ENCODE measurements at places on chromosomes 7 and 10.

DNA sequence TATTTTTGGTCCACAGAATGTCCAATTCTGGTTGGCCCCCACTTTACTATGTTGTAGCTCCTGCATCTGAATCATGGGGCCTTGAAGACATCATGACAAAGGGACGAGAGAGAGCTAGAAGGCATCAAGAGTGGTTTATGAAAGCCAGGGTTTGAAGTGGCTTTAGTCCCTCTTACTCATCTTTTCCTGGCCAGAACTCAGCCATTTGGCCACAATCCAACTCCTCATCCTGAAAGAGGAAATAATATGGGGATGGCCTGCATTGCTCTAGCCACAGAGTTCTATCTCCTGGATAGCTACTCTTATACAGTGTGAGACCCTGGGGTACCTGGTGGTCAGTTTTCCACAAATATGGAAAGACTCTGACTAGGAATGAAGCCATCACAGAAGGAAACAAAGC lies 418.9 kb downstream of the XPNPEP1 start:
- DNase-seq: no peak

- DNase-seq: no peak
Measured at GRCh38 chr7:135349746-135350145, 116.1 kb downstream of the STRA8 start.

GRCh38 chr10:113168584-113168983 lies 218.5 kb downstream of the TCF7L2 start:
- no peak for DNase-seq

GRCh38 chr10:118238573-118239235 lies 103.4 kb downstream of the FAM204A start:
- no peak for DNase-seq

GRCh38 chr7:34107276-34107675 lies 201.9 kb downstream of the BMPER start:
- DNase-seq: no peak

DNA sequence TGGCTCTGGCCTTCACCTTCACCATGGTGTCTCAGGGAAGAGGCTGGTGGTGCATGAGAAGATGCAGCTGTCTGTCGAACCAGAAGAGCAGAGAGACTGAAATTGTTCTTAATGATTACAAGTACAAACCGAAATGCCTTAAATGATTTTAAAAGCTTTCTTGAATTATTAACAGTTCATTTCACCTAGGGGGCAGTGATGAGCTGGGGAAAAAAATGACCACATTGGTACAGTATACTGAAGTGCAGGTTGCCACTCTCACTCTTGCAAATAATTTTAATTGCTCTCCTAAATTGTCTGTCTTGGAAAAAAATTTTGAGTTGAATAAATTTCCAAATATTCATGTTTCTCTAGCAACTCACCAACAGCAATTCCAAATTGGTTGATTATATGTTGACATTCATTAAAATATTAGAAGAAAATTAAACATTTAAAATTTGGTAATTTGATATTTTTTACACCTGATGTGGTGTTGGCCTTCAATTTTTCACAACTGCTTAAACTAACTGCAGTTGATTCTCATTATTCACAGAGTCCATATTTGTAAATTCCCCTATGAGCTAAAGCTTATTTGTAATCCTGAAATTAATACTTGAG lies 692.6 kb downstream of the ZWINT start:
- DNase-seq: no peak

DNA sequence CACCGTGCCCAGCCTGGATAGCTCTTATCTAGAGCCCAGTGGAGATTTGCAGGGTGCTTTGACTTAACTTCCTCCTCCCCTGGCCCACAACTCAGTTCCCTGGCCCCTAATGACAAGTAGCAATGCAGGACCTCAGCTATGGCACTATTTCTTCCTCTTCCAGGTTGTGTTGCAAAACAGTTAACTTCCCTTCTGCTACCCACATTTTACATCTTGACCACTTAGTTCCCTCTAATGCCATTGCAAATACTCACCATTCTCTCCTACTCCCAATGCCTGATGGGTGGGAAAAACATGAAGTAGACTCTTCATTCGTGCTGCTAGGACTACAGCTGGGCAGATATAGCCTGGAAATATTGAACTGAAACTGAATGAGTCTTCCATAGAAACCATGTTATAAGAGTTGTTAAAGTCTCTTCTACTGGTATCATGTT lies 39.1 kb upstream of the FGL2 start:
- DNase-seq: no peak

DNA sequence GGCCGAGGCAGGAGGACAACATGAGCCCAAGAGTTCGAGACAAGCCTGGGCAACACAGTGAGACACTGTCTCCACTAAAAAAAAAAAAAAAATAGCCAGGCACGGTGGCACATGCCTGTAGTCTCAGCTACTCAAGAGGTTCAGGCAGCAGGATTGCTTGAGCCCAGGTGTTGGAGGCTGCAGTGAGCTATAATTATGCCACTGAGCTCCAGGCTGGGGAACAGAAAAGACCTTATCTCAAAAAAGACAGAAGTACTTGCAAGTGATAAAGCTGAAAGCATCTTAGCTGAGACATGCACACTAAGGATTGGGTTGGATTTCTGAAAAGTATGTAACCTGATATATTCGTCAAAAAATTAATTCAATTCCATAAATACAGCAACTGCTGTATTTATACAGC lies 68.4 kb downstream of the PPP1R3C start:
- no peak for DNase-seq

DNA sequence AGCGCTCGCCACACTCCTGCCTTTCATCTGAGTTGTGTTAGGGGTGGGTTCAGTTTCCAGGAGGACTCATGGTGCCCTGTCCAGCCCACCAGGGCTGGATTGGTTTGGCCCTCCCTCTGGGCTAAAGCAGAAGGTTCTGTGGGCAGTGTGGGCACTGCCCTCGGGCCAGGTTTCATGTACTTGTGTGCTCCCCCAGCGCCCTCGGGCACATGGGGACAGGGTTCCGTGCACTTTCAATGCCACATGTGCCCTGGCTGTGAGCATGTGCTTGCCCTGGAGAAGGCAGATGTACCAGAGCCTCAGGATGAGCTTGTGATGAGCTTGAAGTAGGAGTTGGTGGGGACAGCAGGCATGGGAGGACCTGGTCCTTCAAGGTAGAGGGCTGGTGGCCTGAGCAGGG lies 35.6 kb upstream of the ZNF716 start:
- DNase-seq: no peak

GRCh38 chr7:18429547-18429946 lies 66.0 kb upstream of the HDAC9 start:
- DNase-seq: no peak

DNA sequence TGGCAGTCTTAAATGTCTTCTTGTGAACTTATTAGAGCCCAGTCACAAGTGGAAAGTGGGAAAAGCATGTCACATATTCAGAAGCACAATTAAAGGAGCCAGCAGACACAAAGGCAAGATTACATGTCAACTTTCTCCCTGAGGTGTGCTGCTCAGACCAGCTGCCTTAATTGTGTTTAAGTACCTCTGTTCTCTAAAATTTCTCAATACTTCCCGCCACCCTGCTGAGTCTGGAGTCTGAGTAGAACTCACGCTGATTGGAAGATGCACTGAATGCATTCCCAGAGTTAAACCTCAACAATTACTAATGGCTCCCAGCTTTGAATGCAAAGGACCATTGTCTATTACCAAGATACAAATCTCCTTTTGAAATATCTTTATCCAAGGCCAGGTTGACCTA lies 166.4 kb upstream of the COBL start:
- no peak for DNase-seq

DNA sequence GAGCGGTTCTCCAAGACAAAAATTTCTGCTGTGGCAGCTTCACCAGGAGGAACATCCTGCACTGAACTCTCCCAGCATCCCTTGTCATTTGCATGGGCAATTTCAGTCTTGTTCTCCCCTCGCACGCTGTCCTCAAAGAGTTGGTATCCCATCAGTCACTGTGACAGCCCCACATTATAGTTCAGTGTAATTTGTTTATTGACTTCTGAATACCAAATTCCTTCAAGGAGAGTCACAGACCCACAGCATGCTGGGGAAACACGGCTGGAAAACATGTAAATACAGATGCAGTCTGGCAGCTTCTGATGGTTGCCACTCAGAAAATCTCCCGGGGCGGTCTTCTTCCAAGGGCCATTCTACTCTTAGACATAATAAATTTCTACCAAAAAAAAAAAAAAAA lies 151.0 kb upstream of the NEBL start:
- no peak for DNase-seq

DNA sequence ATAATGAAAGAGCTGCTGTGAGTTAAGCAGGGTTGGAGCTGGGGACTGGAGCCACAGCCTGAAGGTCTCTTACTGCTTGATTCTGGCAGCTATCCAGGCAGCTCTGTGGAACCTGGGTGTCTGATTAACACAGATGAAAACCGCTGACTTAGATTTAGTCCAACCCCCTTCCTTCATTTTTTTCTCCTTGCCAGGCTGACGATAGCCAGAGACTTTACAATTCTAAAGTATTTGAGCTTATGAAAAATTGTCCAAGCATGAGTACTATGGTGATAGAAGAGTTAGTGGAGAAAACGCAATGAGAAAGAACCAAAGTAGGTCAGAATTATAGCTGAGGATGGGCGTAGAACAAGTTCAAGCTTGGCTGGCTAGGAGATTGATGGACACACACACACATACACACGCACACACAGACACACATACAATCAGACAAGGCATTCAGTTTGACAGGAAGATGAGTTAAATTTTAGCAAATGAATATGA lies 13.5 kb upstream of the GPR85 start:
- no peak for DNase-seq

DNA sequence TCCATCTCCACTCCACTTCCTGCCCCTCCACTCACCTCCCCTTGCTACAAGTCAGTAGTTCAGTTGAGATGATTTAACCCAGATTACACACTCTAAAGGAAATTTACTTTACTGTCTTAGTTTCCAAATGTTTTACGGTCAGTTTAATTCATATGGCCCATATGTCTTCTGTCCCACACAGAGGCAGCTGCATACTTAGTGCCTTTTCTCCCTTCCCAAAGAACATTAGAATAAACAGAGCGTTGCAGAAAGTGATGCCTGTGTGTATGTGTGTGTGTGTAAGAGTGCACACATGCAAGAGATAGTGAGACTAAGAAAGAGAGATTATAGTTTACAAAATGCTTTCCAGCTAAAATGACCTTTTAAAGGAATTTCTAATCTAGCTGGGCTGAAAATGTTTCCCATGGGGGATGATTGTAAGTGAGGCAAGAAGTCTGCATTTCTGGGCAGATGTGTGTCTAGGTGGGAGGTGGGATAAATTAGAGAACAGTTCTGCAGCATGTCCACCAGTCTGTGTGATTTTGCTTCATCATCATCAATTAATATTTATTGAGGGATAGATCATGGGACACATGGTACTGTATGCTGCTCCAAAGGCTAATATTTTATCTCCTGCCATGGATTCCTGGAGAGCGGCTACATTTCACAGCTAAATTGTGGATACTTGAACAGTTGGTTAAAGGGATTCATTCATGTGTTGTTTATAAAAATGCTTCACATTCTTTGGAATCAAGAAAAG lies 81.5 kb downstream of the NXPH1 start:
- DNase-seq: no peak

GRCh38 chr7:90326500-90326899 lies 5.4 kb upstream of the FAM237B start:
- DNase-seq: no peak

DNA sequence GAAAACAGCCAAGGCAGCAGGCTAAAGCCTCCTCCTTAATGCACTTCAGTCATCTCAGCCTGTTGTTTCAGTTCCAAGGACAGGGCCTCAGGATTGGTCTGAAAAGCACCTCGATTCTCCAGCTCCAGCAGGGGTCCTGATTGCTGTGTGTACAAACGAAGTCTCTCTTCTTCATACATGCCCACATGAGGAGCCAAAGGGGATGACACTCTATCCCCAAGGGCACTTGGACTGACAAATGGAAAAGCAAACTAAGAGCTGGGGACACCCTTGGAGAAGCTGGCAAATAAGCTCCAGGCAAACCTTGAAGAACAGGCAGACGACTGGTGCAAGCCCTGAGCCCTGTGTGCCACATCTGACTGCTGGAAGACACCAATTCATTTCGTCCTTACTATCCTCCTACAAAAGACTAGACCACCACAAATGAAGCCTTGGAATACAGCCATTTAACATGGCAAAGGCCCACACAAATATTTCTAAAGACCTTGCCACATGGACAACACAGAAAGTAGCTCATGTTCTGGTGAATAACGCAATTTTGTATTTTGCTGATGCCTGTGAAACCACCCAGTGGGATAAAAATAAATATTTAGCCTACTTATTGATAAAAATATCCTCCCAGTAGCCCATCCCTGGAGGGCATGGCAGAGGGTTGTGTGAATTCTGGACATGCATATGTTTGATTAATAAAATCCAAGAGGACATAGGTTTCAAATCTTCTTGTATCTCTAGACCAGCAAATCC lies 61.9 kb downstream of the PARD3 start:
- no peak for DNase-seq

DNA sequence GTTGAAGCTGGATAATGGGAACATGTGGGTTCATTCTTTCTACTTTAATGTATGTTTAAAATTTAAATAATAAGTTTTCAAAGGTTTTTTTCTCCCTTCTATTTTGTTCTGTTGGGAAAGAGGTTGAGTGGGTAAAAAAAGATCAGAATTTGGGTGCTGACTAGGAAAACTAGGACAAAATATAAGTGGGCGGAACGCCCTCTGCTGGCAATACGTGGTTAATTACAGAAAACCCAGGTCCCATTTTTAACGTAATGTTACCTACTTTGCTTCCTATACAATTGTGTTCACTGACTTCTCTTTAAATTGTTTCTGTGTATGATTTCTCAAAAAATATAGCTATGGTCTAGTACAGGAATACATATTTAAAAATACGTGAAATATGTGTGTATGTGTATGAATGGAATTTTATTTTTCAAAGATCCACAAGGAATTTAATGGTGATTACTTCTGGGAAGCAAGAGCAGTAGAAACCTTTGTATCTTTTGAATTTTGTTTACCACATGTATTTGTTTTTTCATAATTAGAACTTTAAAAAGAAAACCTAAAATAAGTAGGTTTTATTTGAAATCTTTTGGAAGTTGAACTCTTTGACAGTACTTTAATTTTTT lies 8.7 kb downstream of the ECD start:
- peak; percentile 54 for DNase-seq

GRCh38 chr10:120394446-120394845 lies 62.6 kb upstream of the PLPP4 start:
- no peak for DNase-seq

DNA sequence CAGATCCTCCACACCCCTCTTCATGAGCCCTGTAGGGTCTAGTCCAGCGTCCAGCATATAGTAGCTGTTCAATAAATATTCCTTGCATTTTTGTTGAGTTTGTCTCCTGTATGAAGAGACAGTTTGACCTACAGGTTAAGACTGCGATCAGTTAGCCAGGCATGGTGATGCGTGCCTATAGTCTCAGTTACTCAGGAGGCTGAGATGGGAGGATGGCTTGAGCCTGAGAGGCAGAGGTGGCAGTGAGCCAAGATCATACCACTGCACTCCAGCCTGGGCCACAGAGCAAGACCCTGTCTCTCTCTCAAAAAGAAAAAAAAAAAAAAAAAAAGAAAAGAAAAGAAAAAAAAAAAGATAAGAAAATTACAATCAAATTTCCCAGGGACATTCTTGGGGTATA lies 5.1 kb upstream of the CUEDC2 start:
- DNase-seq: no peak

Data from activated T-cell treated with anti-CD3 and anti-CD28 coated beads, Interleukin-2, amount 50 U/mL, for 48 hours (primary cell).